ENCODE measurements at places on chromosomes 7 and 10.

DNA sequence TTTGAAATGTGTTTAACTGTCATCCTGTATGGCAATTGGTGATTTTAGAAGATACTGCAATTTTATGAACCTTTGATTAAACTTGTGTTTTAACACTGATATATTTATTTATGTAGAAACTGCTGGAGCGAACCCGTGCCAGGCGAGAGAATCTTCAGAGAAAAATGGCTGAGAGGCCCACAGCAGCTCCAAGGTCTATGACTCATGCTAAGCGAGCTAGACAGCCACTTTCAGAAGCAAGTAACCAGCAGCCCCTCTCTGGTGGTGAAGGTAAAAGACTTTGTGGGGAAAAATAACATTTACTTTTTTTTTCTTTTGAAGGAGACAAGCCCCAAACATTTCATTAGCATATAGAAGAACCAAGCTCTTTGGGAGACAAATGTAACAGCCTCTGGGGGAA lies 6.5 kb downstream of the ANLN start:
- no peak for DNase-seq

DNA sequence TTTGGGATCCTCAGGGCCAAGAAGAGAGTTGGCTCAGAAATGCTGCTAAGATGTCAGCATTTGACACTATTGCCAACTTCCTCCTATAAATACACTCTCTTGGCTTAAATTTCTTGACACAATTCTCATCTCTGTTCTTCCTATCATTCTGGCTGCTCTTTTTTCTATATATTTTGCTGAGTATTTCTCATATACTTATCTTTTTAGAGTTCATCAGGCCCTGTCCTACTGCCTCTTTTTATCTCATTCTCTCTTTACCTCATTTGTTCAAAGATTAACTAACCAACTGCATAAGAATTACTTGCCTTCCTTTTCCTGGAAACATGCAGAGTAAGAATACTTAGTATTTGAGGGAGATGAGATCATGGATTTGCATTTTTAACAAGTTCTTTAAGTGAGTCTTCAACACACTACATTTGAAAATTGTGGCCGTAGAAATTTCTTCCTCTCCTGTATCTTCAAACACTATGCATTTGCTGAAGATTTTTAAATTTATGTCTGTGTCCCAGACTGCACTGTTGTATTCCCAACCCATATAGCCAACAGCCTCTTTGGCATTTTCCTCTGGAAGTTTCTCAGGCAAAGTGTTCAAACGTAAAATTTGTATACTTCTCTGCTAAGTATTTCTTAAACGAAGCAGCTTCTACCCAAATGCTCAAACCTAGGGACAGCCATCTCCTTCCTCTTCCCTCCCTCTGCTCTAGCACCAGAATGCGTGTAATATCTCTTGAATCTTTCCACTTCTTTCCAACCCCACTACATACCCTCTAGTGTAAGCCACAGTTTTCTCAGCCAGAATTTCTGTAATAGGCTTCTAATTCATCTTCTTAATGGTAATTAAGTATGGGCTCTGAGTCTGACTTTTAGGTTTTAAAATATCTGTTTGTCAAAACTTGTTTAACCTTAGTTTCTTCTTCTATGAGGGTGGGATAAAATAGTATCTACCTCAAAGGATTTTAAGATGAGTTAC lies 35.5 kb downstream of the ARL4A start:
- DNase-seq = no peak

DNA sequence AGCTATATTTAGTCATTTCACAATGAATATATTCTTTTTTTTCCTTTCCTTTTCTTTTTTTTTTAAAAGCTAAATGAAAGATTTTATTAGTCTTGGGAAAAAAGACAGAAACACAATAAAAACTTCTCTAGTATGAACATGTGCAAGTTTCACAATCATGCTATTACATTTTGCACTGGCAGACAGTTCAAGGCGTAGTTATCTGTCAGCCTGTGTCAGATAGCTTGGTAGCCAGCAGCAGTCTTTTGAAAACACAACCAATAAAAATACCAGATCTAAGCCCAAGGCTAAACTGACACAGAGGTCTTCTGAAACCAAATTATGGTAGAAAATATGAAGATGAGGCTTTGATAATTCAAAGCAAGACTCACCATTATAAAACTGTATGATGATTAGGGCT lies 205.8 kb upstream of the TEX47 start:
- no peak for DNase-seq

GRCh38 chr7:156155988-156156733 lies 343.9 kb upstream of the SHH start:
- no peak for DNase-seq

DNA sequence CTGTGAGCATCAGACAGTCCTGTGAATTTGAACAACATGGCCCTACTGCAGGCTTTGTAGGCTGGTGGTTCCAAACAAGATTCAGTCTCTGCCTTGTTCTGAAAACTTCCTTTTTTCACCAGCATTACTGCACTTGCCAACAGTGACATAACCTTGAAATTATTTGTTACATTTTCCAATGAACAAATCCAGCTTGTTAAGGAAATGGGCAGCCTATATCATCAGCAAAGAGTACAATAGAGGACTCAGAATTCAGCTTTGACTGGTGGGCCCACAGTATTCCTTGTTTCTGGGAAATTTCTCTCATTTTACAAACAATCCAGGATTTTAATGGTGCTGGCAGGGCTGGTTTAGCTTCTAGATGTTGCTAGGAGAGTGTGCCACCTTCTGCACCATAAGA lies 703.7 kb upstream of the FZD8 start:
- DNase-seq = no peak

Measured in DMS 273 treated with DMSO at 0.1 percent for 48 hours (cell line).